ENCODE measurements at places on chromosomes 16 and 17.

DNA sequence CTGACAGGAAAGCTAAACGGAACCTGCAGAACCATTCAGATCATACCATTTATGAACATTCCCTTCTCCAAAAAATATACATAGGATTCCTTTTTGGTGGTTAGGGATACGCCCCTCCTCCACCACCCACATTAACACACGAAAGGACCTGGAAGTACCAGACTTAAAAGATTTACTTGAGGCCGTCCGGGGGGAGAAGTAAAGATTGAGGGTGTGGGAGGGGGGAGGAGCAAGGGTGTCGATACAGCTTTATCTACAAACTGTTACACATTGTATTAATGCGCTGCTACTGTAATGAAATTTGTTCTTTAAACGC, 537 bp downstream of the PALB2 start:
- no peak for DNase-seq

DNA sequence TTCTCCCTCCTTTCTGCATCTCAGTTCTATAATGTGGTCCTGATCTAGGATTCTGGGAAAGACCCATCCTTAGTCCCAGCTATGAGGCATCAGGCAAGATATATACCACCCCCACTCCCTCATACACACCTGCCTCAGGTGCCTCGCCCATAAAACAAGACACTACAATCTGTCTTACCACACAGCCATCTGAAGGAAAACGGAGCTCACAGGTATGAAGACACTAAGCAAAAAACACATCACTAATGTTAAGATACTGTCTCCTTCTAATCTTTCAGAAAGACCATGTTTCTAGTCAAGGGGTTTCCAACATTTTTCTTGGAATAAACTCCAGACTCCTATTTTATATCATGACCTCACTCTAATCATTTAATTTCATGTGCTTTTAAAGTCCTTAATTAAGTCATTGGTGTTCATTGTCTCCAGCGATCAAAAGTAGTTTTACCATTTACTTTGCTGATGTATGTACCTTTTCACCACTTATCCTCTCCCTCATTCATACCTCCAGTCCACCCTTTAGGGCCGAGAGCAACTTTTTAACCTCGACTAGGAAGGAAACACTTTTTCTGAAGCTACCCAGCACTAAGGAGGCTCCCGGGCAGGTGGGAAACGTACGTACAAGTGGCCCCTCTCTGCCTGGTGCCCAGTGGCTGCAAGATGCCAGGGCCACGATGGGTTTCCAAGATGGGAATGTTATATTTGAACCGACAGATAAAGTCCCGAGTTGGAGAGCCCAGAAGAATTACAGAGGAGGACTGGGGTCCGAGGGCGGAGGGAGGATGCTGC, 979 bp downstream of the MAP3K14 start:
- DNase-seq, result no peak

DNA sequence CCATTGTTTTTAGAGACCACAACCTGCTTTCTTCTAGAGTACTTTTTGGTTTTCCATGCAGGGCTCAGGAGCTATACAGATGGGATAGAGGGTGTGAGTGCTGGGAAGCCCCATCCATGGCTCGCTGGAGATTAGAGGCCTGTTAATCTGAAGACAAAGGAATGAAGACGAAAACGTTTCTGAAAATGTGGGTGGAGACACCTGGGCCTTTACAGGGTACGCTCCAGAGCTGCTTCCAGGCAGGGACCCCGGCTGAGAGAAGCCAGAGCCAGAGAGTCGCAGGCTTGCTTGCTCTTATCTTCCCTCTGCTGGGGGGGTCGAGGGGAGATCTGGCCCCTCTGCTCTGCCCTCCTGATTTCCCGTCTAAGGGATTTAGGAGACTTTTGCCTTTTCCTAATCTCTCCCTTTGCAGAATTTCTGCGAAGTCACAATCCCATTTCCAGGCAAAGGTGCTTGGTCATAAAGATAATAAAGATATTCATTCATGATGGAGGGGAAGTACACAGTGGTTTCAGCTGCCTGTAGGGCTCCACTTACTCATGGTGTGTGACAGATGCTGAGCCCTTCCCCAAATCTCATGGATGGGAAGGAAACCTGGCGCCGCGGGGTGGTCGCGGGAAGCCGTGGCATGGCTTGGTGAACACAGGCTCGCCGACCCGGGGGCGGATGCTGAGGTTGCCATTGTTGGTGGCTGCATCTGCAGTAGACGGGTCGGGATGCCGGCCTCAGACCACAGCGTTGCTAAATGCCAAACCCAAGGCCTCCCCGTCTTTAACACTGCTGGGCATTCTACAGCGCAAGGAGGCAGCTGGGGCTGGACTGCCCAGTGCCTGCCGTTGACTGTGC, 4.8 kb upstream of the SOCS3 start:
- DNase-seq, result no peak

DNA sequence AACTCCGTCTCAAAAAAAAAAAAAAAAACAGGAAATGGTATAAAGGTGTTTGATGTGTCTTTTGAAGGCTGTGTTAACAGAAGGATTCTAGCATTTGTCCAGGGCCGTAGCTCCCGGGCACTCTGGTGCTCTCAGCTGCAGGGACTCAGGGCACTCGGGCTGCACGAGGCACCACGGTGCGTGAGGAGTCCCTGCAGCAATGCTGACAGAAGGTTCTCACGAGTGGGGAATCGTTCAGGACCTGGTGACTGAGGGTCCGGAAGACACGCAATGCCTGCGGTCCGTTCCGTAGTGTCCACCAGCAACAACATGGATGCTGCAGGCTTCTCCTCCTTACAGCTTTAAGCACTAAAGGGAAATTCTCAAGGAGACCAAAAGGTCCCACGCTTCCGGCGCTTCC, 12.6 kb upstream of the FAAP100 start:
- DNase-seq, result no peak

DNA sequence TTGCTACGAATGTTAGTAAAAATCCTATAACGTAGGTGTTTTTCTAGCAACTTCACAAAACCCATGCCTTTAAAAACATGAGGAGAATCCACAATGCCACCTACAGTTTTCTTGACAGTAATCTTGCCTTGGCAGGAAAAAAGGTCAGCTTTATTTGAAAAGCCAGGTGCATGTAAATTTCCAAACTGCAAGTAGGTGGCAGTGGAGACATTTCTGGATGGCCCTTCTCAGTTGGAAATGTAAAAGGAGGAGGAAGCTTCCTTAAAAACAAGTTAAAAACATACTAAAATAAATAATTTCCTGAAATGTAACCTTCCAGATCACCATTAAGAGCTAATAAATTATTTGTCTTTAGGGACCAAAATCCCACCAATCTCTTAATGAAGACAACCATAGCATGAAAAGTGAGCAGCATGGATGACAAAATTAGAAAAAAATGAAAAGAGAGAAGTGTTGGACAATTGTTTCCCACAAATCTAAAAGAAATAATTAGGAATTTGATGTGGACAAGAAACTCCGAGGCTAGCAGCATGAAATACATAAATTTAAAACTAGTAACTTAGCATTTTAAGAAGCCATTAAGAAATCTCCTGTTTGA, 152.2 kb downstream of the SNX11 start:
- DNase-seq, result no peak

DNA sequence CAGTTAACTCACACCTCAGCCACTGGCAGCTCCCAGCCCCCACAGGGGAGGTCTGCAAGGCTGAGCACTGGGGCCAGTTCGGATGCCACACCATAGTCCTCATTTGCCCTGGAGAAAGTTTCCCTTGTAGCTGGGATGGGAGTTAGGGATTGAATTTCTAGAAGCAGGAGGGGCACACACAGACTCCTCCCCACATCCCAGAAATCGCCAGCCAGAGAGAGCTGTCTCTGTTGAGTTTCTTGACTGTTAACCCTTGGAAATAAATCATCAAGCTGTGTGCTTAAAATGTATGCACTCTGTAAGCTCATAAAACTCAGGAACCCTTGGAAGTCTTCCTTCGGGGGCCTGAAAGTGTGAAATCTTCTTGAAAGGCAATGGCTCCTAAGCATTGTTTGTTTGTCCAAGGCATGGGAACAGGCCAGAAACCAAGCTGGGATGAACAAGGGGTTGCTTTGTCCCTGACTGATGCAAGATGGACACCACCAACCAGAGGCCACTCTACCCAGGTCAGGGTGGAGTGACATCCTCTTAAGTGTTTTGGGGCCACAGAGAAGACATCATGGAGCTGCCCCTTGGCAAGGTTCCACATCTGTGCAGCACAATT, 394 bp upstream of the PRM3 start:
- no peak for DNase-seq

All from activated T-helper 1 cell treated with anti-CD3 and anti-CD28 coated beads, Interleukin-2, amount 50 U/mL, for 16 hours (primary cell).